Stimulated activated CD8-positive, alpha-beta memory T cell treated with anti-CD3 and anti-CD28 coated beads, Interleukin-4, amount 100 ng/mL, for 48 hours (primary cell): ENCODE measurements at places on chromosomes 2 and 18.

DNA sequence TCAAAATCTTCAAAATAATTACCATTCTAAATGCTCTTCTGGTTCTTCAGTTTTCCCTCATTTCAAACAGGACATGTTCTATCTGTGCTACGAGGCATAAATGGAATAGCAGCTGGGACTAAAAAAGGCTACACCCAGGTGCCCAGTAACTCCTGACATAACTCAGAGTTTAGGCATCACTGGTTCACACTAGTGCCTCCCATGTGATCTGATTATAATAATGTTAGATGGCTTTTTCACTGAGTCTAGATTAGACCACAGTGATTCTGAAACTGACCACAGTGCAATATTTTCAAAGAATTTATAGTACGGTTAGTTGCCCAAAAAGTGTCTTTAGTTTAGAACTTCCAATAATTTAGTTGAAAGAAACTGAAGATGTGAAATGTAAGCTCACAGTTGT lies 123.3 kb downstream of the CCBE1 start:
- no peak for DNase-seq

GRCh38 chr2:182726473-182726872 lies 10.4 kb downstream of the DNAJC10 start:
- DNase-seq, result no peak

DNA sequence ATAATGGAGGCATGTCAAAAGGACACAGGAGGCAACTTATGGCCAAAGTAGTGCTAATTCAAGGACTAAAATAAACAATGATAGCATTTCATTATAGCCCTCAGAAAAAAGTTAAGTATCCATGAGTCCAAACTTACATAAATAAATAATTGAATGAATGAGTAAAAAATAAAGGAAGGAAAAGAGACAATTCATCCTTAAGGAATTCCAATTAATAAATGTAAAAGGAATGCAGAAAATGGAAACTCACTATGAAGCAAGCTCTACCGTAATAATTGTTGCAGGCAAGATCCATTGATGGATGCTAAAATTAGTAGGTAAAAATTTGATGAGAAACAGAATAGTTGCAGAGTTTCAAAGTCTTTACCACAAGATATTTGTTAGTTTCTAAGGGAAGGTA lies 88.2 kb upstream of the RAPGEF4 start:
- DNase-seq, result no peak

DNA sequence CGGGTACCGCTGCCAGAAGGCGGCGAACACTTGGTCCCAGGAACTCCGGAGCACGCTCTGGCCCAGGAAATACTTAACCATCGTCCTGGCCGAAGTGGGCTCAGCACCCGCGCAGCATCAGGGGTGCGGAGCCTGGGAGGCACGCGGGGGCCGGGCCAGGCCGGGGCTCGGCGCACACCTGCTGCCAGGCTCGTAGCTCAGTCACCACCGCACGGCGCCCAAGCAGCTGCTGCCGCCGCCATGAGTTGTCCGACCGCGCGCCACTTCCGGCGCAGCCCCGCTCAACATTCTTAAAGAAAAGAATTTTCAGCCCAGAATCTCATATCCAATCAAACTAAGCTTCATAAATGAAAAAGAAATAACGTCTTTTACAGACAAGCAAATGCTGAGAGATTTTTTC lies 34.0 kb downstream of the MDH1 start:
- DNase-seq, result no peak

GRCh38 chr18:36934884-36935283 lies 106.0 kb downstream of the KIAA1328 start:
- DNase-seq, result no peak

DNA sequence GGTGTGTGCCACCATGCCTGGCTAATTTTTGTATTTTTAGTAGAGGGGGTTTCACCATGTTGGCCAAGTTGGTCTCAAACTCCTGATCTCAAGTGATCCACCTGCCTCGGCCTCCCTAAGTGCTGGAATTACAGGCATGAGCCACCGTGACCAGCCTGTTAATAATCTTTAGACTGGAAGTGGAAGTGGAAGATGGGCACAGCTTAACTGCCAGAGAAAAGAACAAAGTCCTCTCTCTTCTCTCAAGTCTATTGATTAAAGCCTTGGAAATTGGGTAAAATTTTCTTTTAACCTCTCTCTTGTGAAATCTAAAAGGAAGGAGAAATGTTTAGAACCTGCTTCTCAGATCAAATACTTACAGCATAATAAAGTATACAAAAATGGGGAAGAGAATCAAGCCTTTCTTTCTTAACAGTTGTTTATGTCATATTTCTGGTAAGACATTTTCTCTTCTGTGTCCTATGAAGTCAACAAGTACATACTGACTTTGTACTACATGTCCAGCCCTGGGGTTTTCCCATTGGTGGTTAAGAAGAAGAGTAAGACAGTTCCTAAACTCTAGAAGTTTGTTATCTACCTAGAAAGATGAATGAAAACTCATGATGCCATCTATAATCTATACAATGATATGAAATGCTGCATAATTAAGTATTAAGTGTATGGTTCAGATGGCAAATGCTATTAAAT lies 4.6 kb downstream of the TMEM169 start:
- no peak for DNase-seq

DNA sequence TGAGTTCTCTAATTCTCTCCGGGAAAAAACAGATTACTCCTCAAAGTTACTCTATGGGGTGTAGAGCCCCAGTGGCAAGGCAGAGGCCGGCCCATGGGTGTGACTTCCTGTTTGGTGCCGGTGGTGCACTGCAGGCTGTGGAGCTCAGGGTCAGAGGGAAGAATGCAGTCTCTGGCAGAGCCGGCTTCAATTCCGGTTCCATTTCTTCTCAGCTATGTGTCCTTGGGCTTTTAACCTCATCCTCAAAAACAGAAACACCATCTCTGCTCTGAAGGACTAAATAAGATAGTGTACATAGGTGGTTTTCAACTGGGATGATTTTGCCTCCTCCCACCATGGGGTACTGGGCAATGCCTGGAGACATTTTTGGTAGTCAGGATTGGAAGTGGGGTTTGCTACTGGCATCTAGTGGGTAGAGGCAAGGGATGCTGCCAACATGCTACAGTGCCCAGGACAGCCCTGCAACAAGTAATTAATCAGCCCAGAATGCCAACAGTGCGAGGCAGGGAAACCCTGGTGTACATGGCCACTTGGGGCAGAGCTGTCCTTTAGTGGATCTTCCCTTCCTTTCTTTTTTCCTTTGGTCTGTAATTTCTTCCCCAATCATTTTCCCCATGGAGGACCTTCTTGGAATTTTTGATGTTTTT lies 81.2 kb downstream of the INSIG2 start:
- peak; percentile 40 for DNase-seq

- peak; percentile 29 for DNase-seq
Observed at GRCh38 chr2:177983183-177983788, 89.3 kb downstream of the PDE11A start.

- no peak for DNase-seq
Observed at GRCh38 chr2:97769711-97770110, 56.3 kb downstream of the ZAP70 start.

GRCh38 chr18:11791131-11791530 lies 60.1 kb upstream of the CHMP1B start:
- DNase-seq, result no peak

GRCh38 chr2:100784681-100785080 lies 35.3 kb upstream of the NPAS2 start:
- no peak for DNase-seq

- DNase-seq, result peak; percentile 24
Observed at GRCh38 chr2:160390544-160391455, 102.8 kb downstream of the RBMS1 start.

DNA sequence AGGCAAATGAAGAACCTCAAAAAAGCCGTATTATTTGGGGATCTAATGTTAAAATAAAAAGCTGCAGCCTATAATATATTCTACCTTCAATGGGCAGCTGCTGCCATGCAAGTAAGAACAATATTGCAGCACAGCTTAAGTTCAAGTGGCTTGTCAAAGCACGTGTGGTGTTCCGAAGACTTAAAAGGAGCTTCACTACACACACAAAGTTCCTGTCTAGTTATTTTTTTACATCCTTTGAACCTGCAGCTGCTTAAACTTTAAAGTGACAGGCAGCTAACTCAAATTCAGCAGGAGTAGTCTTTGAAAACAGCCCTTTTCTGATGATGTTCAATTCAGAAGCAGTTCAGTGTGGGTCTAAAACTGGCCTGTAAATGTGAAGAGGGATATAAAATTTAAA lies 85.8 kb upstream of the XIRP2 start:
- no peak for DNase-seq

DNA sequence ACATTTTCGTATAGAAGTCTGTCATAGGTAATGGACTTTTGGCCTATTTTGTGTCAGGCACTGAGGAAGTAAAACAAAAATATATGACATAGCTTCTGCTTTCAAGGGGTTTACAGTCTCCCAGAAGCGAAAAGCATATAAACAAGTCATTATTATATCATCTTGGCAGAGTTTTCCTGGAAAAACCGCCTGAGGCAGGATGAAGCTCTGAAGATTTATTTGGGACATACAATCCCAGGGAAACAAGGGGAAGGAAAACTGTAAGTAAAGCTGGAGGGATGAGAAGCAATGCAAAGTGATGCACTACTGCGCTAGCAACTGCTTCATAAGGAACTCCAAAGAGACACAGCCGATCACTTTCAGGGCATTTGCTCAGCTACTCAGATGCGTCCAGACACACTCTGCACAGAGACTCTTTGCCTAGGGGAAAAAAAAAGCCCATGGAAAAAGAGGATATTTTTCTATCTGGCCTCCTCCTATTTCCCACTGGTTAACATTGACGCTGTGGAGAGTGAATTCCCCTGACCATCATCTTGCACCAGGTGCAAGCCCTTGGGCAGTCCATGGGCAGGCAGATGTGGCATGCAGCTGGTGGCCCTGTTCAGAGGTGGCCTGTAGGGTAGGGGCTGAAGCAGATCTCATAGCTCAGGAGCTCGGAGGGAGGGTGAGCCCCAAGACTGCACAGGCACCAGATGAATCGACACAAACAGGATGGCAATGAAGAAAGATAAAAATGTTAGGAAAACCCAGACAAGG lies 158.1 kb downstream of the METTL4 start:
- no peak for DNase-seq

DNA sequence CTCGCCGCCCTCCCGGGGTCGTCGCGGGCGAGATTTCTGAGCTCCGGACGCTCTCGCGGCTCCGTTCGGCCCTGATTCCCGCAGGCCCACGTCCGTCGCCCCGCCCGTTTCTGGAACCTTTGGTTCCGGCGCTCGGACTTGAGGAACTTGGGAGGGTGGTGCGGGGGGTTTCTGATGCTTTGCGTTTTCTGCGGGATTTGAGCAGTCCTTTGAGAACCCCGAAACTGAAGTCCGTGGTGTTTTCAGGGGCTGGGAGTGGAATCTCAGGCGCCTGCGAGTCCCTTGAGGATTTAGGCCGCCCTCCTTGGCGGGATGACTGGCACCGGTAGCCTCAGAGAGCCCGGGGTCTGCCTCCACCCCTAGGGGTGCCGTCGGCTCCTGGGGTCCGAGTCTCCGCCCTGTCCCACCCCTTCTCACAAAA lies 336 bp downstream of the THNSL2 start:
- no peak for DNase-seq

- DNase-seq, result no peak
Observed at GRCh38 chr2:128682729-128683284, 364.1 kb upstream of the HS6ST1 start.
